Fibroblast of skin of right biceps (primary cell): ENCODE measurements at places on chromosomes 4 and X.

DNA sequence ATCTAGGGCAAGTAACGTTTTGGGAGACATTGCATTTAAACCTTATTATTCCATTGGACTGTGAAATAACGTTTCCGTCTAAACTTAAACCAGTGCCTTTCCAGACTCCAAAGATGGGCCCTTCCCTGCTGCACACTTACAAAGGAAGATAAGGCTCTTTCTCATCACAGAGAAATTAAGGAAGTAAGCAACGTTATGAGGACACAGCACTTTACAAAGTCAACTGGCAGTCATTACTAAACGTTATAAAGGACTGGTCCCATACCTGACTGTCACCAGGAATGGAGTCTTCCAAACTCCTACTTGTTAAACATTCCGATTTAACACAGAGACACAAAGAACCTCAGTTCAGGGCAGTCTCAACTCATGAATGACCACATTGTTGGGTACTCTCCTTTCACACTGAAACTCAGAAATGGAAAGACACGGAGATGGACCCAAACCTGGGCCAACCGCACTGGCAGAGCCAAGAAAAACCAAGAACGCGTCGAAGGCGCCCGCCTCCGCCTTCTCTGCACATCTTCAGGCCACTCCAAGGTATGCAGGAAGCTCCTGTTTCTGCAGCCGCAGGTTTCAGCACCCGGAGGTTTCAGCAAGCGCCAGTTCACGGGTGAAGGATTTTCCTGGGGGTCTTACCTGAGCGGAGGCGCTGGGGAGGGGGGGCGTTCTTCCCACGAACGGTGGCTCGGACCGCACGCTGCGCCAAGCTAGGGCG lies 670 bp downstream of the PAPSS1 start:
- DNase-seq, result peak; percentile 30

DNA sequence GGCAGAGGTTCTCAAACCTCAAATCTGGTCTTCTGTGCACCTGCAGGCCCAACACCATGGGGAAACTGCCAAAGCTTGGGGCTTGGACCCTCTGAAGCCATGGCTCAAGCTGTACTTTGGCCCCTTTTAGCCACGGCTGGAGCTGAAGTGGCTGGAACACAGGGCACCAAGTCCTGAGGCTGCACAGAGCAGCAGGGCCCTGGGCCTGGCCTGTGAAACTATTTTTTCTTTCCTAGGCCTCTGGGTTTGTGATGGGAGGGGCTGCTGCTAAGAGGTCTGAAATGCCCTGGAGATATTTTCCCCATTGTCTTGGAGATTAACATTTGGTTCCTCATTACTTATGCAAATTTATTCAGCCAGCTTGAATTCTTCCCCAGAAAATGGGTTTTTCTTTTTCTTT lies 18.3 kb upstream of the PI4K2B start:
- DNase-seq, result no peak

DNA sequence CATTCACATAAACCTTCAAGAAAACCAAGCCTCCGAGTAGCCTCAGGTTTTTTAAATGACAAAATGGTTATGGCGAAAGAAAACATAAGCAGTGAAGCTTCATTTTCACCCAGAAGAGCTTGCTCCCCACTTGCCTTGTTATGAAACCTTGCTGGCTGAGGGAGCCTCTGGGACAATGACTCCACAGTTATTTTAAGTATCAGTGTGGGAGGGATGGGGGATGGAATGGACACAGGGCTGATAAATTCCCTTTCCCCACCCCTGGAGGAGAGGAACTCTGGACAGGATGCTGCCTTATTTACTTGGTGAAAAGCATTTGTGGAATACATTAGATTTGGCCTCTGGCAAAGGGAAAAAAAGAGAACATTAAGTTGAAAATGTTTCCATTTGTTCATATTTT lies 220.7 kb upstream of the CNKSR2 start:
- DNase-seq, result peak; percentile 35

GRCh38 chrX:15514279-15514678 lies 13.7 kb downstream of the BMX start:
- no peak for DNase-seq

- peak; percentile 45 for DNase-seq
Observed at GRCh38 chr4:16289897-16290554, 63.8 kb upstream of the TAPT1 start.

GRCh38 chr4:8599657-8600056 lies 7.1 kb downstream of the CPZ start:
- DNase-seq, result peak; percentile 65
